ENCODE measurements at places on chromosomes 16 and 17. TPM values are rescaled to one million over a fixed set of nuclear protein-coding genes. Genes with fewer than 3 reads are reported as not detected.

- H3K4me1 ChIP-seq: no peaks in the 10 kb centered on the region
- no peak overlapping the region for H3K4me3 ChIP-seq
These were observed 893.5 kb upstream of the RBFOX1 start for GRCh38 chr16:6439129-6439528.

DNA sequence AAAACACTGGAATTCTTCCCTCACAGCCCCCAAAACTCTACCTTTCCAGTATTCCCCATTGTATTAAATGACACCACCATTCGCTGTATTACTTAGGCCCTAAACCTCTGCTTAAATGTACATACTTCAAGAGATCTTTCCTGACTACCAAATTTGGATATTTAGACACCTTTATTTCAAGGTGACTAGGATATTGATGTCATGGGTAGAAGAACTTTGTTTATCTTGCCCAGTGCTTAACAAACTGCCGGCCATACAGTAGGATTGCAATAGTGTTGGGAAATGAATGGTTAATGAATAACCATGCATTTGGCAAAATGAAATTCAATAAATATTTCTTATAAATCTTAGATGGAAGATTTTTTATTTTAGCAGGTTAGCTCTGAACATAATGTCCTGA, 86.2 kb upstream of the CA10 start:
- DNase-seq: no peak
- no peak overlapping the region for H3K4me3 ChIP-seq
- H3K27ac ChIP-seq: no peak overlapping the region

- no peak overlapping the region for H3K4me3 ChIP-seq
- no peaks in the 10 kb centered on the region for H3K27me3 ChIP-seq
- DNase-seq: no peak
- H3K27ac ChIP-seq: no peak overlapping the region
These were observed 118.4 kb upstream of the CDC42EP4 start for GRCh38 chr17:73430165-73430680.

- no peaks in the 10 kb centered on the region for H3K36me3 ChIP-seq
- no peaks in the 10 kb centered on the region for H3K27me3 ChIP-seq
- H3K4me3 ChIP-seq: no peak overlapping the region
- DNase-seq: no peak
- H3K27ac ChIP-seq: no peak overlapping the region
- H3K4me1 ChIP-seq: peaks cover 13% of the 10 kb centered on the region
These were observed 264.5 kb downstream of the FTO start for GRCh38 chr16:53968454-53968853.

- peaks cover 49% of the 10 kb centered on the region for H3K4me1 ChIP-seq
- no peaks in the 10 kb centered on the region for H3K36me3 ChIP-seq
- H3K27me3 ChIP-seq: peaks cover 100% of the 10 kb centered on the region
- no peak for DNase-seq
- H3K4me3 ChIP-seq: no peak overlapping the region
These were observed 12.1 kb upstream of the CBX8 start for GRCh38 chr17:79808763-79809529.

DNA sequence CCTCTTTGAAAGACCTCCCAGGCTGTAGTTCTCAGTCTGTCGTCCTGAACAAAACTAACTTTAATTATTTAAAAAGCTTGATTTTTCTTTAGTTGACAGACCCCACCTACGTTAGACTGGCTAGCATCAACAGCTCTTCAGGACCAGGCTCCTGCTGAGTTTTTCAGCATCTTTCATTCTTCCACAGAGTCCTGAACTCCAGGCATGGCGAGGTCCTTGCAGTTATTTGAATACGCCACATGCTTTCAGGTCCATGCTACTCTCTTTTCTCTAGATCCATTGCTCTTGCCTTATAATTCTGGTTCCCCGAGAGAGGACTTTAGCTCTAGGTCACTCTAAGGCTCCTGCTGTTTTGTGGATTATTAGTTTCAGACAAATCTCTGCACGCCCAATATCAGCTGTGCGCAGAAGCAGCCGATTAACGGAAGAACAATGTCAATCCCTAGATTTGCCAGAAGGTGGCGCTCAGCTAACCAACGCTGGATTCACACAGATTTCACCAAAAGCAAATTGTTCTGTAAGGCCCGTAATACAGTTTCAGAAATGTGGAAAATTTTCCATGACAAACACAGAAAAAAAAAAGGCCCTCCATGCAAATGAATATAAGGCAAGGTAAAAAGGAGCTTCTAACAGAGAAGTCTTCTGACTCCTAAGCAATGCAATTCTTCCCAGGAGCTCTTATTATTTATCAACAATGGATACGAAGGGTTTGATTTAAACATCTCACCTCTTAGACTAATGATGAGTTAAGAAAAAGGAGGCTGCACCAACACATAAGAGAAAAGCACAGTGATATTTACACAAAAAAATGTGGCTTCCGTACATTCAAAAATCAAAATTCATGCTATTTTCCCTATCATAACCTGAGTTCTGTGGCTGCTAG, 33.5 kb upstream of the BCO1 start:
- no peak overlapping the region for H3K27ac ChIP-seq
- no peak for DNase-seq
- no peaks in the 10 kb centered on the region for H3K4me1 ChIP-seq
- no peaks in the 10 kb centered on the region for H3K27me3 ChIP-seq

DNA sequence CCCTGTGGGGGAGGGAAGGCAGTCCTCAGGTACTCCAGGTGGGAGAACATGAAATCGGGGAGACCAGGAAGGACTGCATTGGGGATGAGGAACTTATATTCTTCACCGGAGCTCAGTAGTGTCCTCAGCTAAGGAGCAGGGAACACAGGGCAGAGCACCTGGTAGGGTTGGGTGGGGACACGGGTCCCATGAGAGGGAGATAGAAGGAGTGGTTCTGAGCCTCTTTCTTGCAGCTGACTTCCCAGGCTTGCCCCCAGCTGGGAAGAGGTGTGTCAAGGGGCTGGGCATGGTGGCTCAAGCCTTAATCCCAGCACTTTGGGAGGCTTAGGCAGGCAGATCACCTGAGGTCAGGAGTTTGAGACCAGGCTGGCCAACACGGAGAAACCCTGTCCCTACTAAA, 2.1 kb downstream of the FHOD1 start:
- peaks cover 8% of the 10 kb centered on the region for H3K27me3 ChIP-seq
- H3K36me3 ChIP-seq: no peaks in the 10 kb centered on the region
- DNase-seq: no peak
- H3K4me3 ChIP-seq: no peak overlapping the region
- H3K4me1 ChIP-seq: peaks cover 91% of the 10 kb centered on the region

DNA sequence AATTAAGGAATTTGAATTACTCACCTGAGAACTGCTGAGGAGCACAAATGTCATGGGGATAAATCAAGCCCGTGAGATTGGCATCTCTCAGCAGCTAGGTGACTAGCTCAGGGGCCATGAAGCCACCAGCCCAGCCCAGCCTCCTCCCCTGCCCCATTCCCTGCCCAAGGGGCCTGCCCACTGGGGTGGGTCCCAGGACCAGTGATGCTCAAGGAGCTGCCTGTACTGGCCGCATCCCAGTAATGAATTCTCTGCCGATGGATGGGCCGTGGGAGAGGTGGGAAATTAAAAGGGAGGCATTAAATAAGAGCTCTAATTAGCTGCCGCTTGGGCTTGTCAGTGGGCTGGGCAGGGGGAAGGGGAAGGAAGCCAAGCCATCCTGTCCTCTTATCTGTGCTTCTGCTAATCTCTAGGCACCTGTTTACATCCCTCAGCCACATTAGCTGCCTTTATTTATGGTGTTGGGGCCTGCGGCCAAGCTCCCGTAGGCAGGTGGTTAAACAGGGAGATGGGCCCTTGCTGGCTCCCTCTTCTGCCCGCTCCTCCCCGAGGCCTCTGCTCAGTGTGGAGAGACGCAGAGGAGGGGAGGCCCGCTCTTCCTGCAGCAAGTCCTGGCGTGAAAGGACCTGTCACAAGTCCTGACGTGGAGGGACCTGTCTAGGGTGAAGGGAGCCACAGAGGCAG, 48.8 kb downstream of the PIPOX start:
- peaks cover 72% of the 10 kb centered on the region for H3K36me3 ChIP-seq
- no peak overlapping the region for H3K4me3 ChIP-seq
- H3K27ac ChIP-seq: no peak overlapping the region
- H3K27me3 ChIP-seq: no peaks in the 10 kb centered on the region

DNA sequence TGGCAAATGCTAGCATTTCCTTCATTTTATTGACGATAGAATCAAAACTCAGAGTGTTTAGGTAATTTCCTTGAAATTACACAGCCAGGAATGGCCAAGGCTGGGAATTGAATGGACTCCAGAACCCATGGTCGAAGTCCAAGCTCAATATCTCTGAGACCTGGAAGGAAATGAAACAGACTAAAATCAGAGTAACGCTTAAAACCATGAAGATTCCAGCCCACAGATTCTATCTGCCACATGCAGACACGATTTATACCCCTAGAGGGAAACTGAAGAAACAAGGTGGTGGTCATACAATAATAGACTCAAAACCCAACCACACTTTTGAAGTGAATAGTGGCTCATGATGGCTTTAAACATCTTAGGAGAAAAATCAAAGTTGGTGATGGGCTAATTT, 95.6 kb downstream of the PRKCA start:
- H3K27ac ChIP-seq: no peak overlapping the region
- H3K4me3 ChIP-seq: no peak overlapping the region
- H3K27me3 ChIP-seq: no peaks in the 10 kb centered on the region
- H3K4me1 ChIP-seq: peaks cover 14% of the 10 kb centered on the region

The PDILT gene
- total RNA-seq: not detected

The NPW gene
- not detected for total RNA-seq

- no peak overlapping the region for H3K4me3 ChIP-seq
- no peak for DNase-seq
- peak overlapping the region; percentile 60 for H3K27ac ChIP-seq
These were observed 35.2 kb downstream of the SLC7A5 start for GRCh38 chr16:87834005-87834667.

GRCh38 chr17:2101448-2102257, 46.8 kb downstream of the HIC1 start:
- H3K4me1 ChIP-seq: peaks cover 39% of the 10 kb centered on the region
- no peaks in the 10 kb centered on the region for H3K27me3 ChIP-seq
- H3K27ac ChIP-seq: no peak overlapping the region
- H3K4me3 ChIP-seq: no peak overlapping the region

The CA7 gene
- 0.33 TPM for total RNA-seq
